ENCODE measurements at places on chromosomes 5 and 9.

- no peak overlapping the region for H3K27ac ChIP-seq
- H3K36me3 ChIP-seq, result no peaks in the 10 kb centered on the region
- H3K27me3 ChIP-seq, result no peaks in the 10 kb centered on the region
- H3K4me1 ChIP-seq, result peaks cover 10% of the 10 kb centered on the region
- H3K4me3 ChIP-seq, result no peak overlapping the region
These were observed 312.0 kb downstream of the TLE1 start for GRCh38 chr9:81377320-81377719.

GRCh38 chr5:151741678-151742423 lies 16.6 kb downstream of the ATOX1 start:
- peaks cover 33% of the 10 kb centered on the region for H3K4me1 ChIP-seq
- DNase-seq, result no peak
- no peaks in the 10 kb centered on the region for H3K27me3 ChIP-seq
- H3K36me3 ChIP-seq, result peaks cover 16% of the 10 kb centered on the region

- peak overlapping the region; percentile 56 for H3K27ac ChIP-seq
- H3K4me3 ChIP-seq, result no peak overlapping the region
- H3K36me3 ChIP-seq, result no peaks in the 10 kb centered on the region
- H3K27me3 ChIP-seq, result no peaks in the 10 kb centered on the region
These were observed 15.6 kb downstream of the IRF1 start for GRCh38 chr5:132474881-132475496.

GRCh38 chr9:38106488-38106887 lies 37.5 kb upstream of the SHB start:
- DNase-seq, result no peak
- H3K36me3 ChIP-seq, result no peaks in the 10 kb centered on the region
- H3K4me1 ChIP-seq, result no peaks in the 10 kb centered on the region
- H3K27ac ChIP-seq, result no peak overlapping the region

DNA sequence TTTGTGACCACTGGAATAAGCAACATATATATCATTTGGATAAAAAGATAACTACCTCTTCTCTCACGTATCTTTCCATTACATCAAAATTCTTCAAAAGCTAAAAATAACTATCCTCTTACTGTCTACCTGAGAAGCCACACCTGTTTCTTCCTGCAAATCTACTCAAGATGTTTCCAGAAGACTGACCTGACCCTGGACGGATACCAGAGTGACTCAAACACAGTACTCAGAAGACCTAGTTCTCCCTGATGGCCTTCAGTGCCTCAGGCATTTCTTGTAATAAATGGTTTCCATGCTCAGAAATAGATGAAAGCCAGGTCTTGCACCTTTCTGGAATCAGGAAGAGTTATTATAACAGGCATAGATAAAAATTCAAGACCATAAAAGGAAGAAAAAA lies 245.9 kb upstream of the PIK3R1 start:
- no peak overlapping the region for H3K27ac ChIP-seq
- H3K4me3 ChIP-seq, result no peak overlapping the region

DNA sequence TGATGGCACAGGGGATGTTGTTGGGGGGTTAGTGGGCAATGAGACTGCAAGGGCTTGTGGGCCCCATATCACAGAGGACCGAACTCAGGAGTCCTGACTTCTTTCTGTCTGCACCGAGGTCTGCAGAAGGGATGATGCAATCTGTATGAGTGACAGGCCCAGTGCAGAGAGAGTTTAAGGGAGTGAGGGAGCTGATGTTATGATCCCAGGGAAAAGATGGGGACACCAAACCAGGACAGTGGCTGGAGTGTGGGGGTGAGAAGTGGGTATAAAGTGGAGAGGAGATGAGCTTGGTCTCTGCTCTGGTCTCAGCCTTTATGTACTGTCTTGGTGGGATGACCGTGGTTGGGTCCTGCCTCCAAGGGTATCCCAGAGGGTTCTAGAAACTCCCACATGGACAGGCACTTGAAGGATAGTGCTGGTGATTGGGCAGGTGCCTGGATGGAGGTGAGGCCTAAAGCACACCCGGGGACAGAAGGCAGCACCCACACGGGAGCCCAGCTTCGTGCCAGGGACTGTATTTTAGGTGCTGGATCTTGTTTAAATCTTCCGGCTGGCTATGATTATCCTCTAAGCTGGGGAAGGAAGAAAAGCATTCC lies 21.9 kb downstream of the GSN start:
- DNase-seq, result no peak
- H3K27me3 ChIP-seq, result no peaks in the 10 kb centered on the region
- peak overlapping the region; percentile 95 for H3K27ac ChIP-seq
- peaks cover 77% of the 10 kb centered on the region for H3K4me1 ChIP-seq

GRCh38 chr9:131194762-131195161 lies 69.4 kb downstream of the NUP214 start:
- no peaks in the 10 kb centered on the region for H3K4me1 ChIP-seq
- peaks cover 73% of the 10 kb centered on the region for H3K36me3 ChIP-seq
- H3K27ac ChIP-seq, result no peak overlapping the region
- H3K4me3 ChIP-seq, result no peak overlapping the region

- no peak overlapping the region for H3K4me3 ChIP-seq
- peaks cover 2% of the 10 kb centered on the region for H3K4me1 ChIP-seq
- H3K27me3 ChIP-seq, result no peaks in the 10 kb centered on the region
- H3K36me3 ChIP-seq, result no peaks in the 10 kb centered on the region
- no peak overlapping the region for H3K27ac ChIP-seq
These were observed 84.7 kb downstream of the CMYA5 start for GRCh38 chr5:79774171-79774854.

GRCh38 chr5:123881759-123882244 lies 369.8 kb downstream of the CSNK1G3 start:
- H3K36me3 ChIP-seq, result no peaks in the 10 kb centered on the region
- peaks cover 7% of the 10 kb centered on the region for H3K4me1 ChIP-seq
- DNase-seq, result no peak
- no peak overlapping the region for H3K4me3 ChIP-seq
- no peaks in the 10 kb centered on the region for H3K27me3 ChIP-seq

GRCh38 chr5:151469386-151469785 lies 22.0 kb downstream of the SLC36A1 start:
- no peak overlapping the region for H3K4me3 ChIP-seq
- H3K36me3 ChIP-seq, result peaks cover 58% of the 10 kb centered on the region
- no peaks in the 10 kb centered on the region for H3K4me1 ChIP-seq
- DNase-seq, result no peak
- no peak overlapping the region for H3K27ac ChIP-seq
- H3K27me3 ChIP-seq, result no peaks in the 10 kb centered on the region

- H3K27ac ChIP-seq, result no peak overlapping the region
- no peaks in the 10 kb centered on the region for H3K27me3 ChIP-seq
- H3K4me1 ChIP-seq, result peaks cover 25% of the 10 kb centered on the region
- no peaks in the 10 kb centered on the region for H3K36me3 ChIP-seq
These were observed 8.9 kb downstream of the PHF2 start for GRCh38 chr9:93585259-93585658.

- no peak for DNase-seq
- no peaks in the 10 kb centered on the region for H3K27me3 ChIP-seq
- no peaks in the 10 kb centered on the region for H3K36me3 ChIP-seq
- no peaks in the 10 kb centered on the region for H3K4me1 ChIP-seq
- no peak overlapping the region for H3K27ac ChIP-seq
These were observed 21.7 kb upstream of the BARHL1 start for GRCh38 chr9:132560616-132561202.

DNA sequence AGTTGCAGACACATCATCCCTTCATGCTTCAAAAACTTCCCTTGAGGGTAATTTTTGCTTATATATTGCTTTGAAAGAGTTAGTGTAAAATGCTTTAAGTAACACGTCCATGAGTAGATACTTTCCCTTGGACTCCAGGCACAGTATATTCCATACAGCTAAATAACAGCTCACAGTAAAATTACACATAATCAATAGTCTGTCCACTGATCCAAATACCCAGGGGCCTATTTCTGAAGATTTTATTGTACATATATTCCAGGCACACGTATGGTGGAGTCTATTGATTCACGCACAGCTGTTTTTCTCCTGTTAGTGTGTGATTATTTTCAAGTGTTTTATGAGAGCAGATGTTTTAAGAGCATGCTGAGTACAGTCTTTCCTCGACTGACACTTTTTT lies 223.7 kb upstream of the GRAMD2B start:
- H3K27me3 ChIP-seq, result no peaks in the 10 kb centered on the region

DNA sequence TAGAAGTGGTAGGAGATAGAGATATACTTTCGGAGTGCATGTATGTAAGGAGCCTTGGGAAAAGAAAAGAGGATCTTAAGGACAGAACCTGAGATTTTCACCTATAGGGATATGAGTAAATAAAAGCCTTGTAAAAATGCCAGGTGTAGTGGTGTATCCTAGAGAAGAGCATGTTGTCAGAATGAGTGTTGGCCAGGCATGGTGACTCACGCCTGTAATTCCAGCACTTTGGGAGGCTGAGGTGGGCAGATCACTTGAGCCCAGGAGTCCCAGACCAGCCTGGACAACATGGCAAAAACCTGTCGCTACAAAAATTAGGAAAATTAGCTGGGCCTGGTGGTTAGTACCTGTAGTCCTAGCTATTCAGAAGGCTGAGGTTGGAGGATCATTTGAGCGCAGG lies 76.0 kb downstream of the IPO11 start:
- H3K4me3 ChIP-seq, result no peak overlapping the region
- no peaks in the 10 kb centered on the region for H3K27me3 ChIP-seq
- DNase-seq, result no peak
- H3K4me1 ChIP-seq, result no peaks in the 10 kb centered on the region
- peaks cover 26% of the 10 kb centered on the region for H3K36me3 ChIP-seq
- no peak overlapping the region for H3K27ac ChIP-seq

All from tibial artery (tissue), 4 donors.